GM03348 (cell line): ENCODE measurements at places on chromosomes 7 and 10.

DNA sequence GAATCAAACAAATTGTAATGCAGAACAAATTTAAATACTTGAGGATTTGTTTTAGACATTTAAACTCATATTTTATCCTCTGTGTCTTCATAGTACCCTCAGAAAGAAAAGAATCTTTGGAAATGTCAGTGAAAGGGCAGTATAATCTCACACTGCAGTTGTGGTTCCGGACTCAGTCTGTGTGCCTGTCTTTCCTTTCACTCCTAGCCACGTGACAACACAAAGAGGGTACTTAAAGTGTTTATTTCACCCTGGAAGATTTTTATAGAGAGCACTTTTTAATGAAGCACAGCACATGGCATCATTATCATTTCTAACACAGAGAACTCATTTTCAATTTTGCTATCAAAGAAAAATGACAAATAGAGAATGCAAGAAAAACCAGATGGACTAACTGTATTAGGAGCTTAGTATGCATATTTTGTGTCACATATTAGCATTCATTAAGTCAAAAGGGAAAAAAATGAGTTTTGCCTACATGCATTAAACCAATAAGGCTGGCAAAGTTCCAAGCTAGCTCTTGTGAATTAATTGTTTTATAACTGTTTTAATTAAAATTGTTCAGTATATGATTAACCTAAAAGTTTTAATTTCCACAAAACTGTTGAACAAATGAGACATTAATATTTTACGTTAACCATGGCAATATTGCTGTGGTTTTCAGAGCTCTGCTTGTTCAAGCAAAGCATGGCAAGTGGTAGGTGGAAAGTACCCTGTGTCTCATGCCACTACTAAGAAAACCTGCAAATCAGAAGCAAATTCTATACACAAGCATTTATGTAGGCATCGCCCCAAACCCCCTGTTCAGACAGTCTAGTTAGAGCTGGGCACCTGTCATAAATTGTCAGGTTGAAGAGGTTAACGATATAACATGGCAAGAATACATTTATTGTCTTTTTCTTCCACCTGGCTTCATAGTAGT, 65.9 kb downstream of the AUTS2 start:
- no peak for DNase-seq

DNA sequence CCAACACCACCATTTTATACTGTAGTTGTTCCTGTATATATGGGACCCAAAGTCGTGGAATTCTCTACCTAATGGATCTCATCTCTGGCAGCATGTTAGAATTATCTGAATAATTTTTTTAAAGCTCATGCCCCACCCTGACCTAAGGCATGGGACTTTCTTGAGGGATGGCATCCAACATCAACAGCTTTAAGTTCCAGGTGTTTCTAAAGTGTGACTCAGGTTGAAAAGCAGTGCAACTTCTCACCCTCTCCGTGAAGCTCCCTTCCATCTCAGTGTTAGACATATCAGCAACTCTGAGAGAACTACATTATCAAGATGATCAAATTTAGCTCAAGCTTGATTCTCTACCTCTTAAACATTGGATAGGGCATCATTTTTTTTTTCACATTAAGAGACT, 18.1 kb upstream of the RAB18 start:
- DNase-seq: no peak

GRCh38 chr7:53812135-53812534, 730.0 kb upstream of the VSTM2A start:
- no peak for DNase-seq

GRCh38 chr10:4074545-4075407, 289.8 kb upstream of the KLF6 start:
- peak; percentile 42 for DNase-seq

DNA sequence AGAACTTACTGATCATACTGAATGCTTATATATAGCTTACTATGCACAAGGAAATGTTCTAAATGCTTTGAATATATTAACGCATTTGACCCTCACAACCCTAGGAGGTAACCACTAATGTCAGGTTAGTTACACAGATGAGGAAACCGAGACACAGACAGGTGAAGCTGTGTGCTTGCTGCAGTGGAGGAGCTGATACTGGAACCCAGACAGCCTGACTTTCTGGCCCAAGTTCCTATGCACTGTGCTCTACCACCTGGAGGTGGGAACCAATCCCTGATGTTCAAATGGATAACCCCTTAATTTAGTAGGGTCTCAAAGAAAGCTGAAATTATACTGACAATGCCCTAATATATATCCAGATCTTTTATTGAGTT, 119.6 kb downstream of the SORBS1 start:
- no peak for DNase-seq

- peak; percentile 69 for DNase-seq
Measured at GRCh38 chr7:132393789-132394261, 182.4 kb downstream of the PLXNA4 start.

GRCh38 chr10:53314876-53315275, 542.3 kb upstream of the MBL2 start:
- DNase-seq: peak; percentile 3

GRCh38 chr7:28105234-28105633, 75.4 kb downstream of the JAZF1 start:
- DNase-seq: no peak

- no peak for DNase-seq
Measured at GRCh38 chr7:130595986-130596385, 72.6 kb downstream of the COPG2 start.

DNA sequence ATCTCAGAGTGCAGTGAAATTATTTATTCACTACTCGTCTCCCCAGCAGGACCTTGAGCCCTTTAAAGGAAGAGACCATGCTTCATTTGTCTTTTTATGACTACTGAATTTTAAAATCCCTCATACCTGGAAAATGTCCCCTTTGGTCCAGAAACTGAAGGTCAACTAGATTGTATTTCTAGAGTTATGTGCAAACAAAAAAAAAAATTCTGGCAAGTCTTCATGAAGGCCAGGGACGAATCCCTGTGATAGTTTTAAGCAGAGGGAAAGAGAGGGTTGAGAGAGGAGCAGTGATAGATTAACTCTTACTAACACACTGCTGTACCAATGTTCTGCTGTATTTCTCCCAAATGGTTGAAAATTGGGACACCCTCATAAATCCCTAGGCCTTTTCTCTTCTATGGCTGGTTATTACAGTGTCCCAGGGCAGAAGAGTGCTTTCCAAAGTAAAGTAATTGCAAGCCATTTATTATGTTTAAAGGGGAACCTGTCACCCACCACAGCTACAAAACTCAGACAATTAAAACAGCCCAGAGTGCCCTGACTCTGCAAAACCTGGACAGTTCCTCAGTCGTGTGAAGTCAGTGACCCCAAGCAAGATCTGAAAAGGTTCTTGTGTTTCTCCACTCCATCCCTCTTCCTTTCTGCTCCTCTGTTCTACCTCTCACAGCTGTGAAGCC, 182.8 kb upstream of the AOAH start:
- DNase-seq: no peak

DNA sequence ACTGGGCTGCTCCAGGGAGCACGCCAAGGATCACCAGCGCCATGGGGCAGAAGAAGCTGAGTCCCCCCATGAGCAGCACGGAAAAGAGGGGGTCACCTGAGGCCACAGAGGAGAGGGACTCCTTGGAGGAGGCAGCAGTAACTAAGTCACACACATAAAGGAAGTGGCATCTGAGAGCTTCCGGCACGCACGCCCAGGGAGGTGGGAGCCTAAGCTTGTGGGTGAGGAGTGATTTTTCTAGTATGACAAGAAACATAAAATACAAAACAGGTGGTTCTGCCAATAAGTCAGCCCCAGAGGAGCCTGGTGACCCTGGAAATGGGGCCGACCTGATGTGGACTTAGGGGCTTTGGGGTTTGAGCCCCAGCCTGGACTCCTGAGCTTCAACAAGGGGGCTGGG, 60.8 kb downstream of the CARD11 start:
- DNase-seq: no peak

DNA sequence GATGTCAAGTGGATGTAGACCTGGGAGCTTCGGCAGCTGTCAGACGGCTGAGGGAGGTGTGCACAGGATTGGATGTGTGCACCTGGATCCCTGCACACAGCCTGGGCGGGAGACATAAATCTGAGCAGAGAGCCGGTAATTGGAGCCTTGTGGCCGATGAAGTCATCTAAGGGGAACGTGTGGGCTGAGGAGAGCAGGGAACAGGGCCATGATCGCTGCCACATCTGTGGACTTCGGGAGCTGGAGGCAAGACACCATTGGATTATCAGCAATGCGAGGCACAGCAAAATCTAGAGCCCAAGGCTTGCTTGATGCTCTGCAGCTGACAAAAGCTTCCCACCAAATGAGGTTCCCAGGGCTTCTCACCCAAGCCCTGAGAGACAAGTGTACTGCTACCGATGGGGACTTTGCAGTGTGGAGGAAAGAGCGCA, 147.7 kb downstream of the PTPN20 start:
- DNase-seq: peak; percentile 83

- DNase-seq: peak; percentile 39
Measured at GRCh38 chr10:120386896-120387295, 70.1 kb upstream of the PLPP4 start.

GRCh38 chr10:3500408-3500856, 284.6 kb downstream of the KLF6 start:
- peak; percentile 76 for DNase-seq

- DNase-seq: no peak
Measured at GRCh38 chr10:60422809-60423208, 33.1 kb upstream of the ANK3 start.

GRCh38 chr10:49152663-49153062, 18.8 kb upstream of the FAM170B start:
- DNase-seq: no peak

- peak; percentile 30 for DNase-seq
Measured at GRCh38 chr10:37856881-37857286, 526 bp downstream of the ZNF248 start.

DNA sequence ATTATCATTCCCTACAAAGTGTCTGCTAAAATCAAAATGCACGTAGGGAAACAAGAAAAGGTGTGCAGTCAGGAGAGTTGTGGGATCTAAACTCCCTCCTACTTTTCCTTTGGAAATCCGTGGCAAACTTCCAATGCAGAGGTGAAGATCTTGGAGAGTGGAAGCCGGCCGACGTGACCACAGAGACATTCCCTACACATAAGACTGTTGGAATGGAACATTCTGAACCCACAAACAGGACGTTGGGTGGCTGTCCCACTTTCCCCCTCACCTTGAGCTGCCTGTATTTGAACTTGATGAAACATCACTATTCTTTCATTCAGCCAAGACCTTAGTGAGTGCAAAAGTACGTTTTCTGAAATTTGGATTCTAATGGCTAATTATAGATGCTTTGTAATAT, 65.9 kb downstream of the PRKCQ start:
- no peak for DNase-seq

DNA sequence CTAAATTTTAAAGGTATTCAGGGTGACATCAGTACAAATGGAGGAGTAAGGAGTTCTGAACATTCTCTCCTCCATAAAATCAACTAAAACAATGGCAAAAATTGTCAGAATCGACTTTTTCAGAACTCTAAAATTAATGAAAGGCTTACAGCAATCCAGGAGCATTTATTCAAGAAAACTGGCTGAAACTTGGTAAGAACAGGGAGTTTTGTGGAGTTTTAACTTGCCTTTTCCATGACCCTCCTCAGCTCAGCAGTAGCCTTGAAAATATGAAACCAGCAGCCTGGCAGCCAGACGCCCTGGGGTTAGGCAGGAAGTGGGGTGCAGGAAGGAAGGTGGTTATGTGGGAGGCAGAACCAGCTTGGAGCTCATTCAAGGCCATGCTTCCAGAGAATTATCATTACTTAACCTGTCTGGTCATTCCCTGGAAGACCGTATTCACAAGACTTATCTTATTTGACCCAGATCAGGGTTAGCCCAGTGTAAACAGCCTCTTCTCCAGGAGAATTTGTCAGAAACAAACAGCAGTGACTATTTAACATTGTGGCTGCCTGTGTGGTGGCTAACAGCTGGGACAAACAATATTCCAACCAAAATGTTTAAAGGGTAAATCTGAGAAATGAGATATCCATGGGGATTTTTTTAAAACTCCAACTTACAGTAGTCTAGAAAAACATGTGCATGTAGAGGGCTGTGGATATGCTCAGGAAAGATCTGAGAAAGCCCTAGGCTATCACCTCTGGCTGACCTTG, 75.7 kb upstream of the MACROH2A2 start:
- DNase-seq: no peak

- DNase-seq: no peak
Measured at GRCh38 chr10:12825260-12825849, 176.2 kb downstream of the CCDC3 start.

DNA sequence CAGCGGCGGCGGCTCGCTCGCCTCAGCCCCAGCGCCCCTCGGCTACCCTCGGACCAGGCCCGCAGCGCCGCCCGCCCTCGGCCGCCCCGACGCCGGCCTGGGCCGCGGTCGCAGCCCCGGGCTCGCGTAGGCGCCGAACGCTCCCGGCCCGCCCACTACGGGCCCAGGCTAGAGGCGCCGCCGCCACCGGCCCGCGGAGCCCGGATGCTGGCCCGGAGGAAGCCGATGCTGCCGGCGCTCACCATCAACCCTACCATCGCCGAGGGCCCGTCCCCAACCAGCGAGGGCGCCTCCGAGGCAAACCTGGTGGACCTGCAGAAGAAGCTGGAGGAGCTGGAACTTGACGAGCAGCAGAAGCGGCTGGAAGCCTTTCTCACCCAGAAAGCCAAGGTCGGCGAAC, 18.2 kb upstream of the TSPAN33 start:
- DNase-seq: no peak

- no peak for DNase-seq
Measured at GRCh38 chr7:44853391-44853790, 5.5 kb upstream of the H2AZ2 start.

GRCh38 chr10:50874723-50875122, 10.7 kb downstream of the A1CF start:
- no peak for DNase-seq

GRCh38 chr10:16566202-16566805, 44.6 kb upstream of the C1QL3 start:
- DNase-seq: no peak

DNA sequence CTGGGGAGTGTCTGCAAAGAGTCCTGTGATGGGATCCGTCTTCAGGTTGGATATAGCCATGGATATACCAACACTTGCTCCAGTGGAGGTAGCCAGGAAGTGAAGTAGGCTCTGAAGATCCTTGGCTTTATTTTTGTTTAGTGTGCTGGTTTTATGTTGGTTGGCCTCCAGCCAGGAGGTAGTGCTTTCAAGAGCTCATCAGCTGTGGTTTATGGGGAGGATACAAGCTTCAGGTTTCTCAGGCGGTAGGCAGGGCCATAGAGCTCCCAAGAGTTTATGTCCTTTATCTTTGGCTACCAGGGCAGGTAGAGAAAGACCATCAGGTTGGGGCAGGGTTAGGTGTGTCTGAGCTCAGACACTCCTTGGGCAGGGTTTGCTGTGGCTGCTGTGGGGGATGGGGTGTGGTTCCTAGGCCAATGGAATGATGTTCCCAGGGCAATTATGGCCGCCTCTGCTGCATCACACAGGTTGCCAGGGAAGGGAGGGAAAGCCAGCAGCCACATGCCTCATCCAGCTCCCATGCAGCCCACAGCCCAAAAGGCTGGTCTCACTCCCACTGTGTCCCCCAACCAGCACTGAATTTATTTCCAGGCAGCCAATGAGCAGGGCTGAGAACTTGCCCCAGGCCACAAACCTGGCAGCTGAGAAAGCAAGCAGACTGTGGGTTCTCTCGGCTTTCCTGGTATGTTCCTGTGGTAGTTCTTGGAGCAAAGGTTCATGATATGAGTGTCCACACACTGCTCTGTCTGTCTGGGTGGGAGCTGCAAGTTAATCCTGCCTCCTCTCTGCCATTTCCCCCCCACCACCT, 67.0 kb upstream of the PRLHR start:
- no peak for DNase-seq

GRCh38 chr7:141844256-141844655, 3.0 kb upstream of the PRSS37 start:
- no peak for DNase-seq
